Activated CD8-positive, alpha-beta T cell treated with anti-CD3 and anti-CD28 coated beads, Interleukin-2, amount 10 ng/mL, durations not matched to agents 7 days and 5 days (primary cell): ENCODE measurements at places on chromosomes 2 and 18. TPM values are rescaled to one million over a fixed set of nuclear protein-coding genes. Genes with fewer than 3 reads are reported as not detected.

The SP140 gene
- total RNA-seq, result 58.3 TPM

The VWA3B gene
- total RNA-seq, result not detected

The KCNIP3 gene
- not detected for total RNA-seq

The ADGRF3 gene
- 5.8 TPM for total RNA-seq

The RND3 gene
- total RNA-seq, result not detected

The POTEI gene
- not detected for total RNA-seq

The FOXI3 gene
- total RNA-seq, result not detected

The HS1BP3 gene
- total RNA-seq, result 10.5 TPM

The DCTN1 gene
- 115 TPM for total RNA-seq

The KLF11 gene
- 9.2 TPM for total RNA-seq

The SPP2 gene
- total RNA-seq, result not detected

The YWHAQ gene
- total RNA-seq, result 292 TPM

The ESPNL gene
- total RNA-seq, result 0.10 TPM

The LRRC30 gene
- total RNA-seq, result not detected

The PTH2R gene
- total RNA-seq, result 0.13 TPM

The RAPH1 gene
- 1.1 TPM for total RNA-seq

The ALMS1 gene
- total RNA-seq, result 21.3 TPM

The SERPINB7 gene
- not detected for total RNA-seq

The GAREM1 gene
- not detected for total RNA-seq

The CAVIN2 gene
- not detected for total RNA-seq

The TRIM43 gene
- not detected for total RNA-seq

The ARHGEF4 gene
- total RNA-seq, result 3.3 TPM

The RAX gene
- total RNA-seq, result not detected

The PDCD1 gene
- total RNA-seq, result 2.5 TPM

The CNTNAP5 gene
- not detected for total RNA-seq

The SLC4A3 gene
- total RNA-seq, result not detected

The SCYGR4 gene
- total RNA-seq, result not detected

The TXNDC9 gene
- 34.7 TPM for total RNA-seq

The CHRND gene
- total RNA-seq, result not detected
